H4 (cell line): ENCODE measurements at places on chromosomes 7 and 10. TPM values are rescaled to one million over a fixed set of nuclear protein-coding genes. Genes with fewer than 3 reads are reported as not detected.

GRCh38 chr10:71219918-71220688 is 7.7 kb downstream of the UNC5B start:
- no peak for DNase-seq

DNA sequence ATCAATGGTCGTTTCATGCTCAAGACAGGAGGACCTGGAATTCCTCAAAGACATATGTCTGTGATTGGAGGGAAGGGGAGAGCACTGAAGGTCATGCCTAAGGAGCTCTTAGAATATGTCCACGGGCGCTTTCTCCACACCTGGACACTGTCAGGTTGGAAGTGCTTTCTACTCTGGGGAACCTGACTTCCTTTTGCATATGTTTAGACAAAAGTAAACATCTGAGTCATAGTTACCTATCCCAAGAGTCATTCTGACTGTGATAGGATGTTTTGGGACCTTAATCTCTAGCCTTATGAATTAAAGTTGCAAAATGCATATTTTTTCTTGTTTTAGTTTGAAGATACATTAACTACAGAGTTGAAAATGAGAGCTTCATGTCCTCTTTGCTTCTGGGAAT is 251.7 kb downstream of the KLF6 start:
- DNase-seq, result no peak

DNA sequence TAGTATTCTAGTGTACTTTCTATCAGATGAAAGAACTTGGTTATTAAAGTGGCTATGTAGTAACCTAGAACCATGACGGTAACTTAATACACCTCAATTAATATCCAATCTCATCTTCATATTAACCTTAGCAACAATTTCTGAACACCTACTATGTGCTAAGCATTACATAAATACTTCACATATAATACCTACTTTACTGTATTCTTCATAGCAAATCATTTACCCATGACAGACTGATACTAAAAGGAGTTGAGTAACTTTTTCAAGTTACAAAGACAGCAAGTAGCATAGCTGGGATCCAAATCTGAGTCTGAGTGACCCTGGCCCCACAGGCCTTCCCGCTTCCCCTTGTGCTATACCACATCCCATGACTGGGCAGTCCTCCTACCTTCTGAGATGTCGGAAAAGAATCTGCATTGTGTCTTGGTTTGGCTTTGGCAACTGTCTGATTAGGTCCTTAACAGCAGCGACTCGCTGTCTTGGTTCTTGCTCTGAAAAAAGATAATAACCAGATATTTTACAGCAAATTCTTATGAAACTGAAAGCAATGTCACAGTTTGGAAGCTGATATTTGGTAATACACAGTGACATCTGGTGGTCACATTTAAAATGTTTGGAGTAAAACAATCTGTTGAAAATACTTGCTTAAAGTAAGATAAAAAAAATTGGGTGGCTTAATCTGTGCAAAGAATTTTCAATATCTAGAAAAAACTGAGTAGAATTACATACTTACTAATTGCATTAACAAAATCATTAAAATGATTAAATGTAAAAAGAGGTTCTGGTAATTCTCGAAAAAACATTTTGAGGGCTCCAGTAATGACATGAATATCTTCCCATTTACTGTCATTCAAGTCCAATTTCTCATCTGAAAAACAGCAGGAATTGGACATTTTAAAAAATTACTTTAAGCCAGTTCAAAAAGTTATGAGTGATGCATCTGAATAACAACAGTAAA is 120.1 kb downstream of the ARHGAP12 start:
- DNase-seq, result peak; percentile 32

- no peak for DNase-seq
Observed at GRCh38 chr10:80268938-80269588, 20.4 kb downstream of the MAT1A start.

GRCh38 chr7:41881331-41882130 is 178.6 kb upstream of the INHBA start:
- DNase-seq, result no peak

DNA sequence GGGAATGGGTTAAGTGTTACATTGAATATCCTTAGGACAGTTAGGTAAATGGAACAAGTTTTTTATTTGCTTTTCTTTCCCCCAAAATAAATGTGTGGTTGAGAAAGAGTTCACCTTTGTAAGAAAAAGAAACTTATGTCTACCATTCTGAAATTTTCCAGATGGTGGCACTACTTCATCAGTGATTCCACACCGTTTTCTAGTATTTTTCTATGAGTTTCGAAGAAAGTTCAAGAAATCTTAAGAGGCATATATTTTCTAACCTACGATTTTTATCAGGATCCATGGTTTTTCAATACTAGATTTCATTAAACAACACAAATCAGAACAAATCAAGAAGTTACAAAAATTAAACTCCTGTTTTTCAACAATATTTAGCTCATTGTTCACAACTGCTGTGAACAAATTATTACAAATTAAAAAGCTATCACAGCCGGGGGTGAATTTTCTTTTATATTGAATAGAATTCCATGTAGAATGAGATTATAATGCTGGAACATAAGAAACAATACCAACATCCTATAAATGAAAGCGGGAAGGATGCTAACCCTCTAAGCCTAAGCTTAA is 163.1 kb upstream of the NPVF start:
- DNase-seq, result peak; percentile 63

DNA sequence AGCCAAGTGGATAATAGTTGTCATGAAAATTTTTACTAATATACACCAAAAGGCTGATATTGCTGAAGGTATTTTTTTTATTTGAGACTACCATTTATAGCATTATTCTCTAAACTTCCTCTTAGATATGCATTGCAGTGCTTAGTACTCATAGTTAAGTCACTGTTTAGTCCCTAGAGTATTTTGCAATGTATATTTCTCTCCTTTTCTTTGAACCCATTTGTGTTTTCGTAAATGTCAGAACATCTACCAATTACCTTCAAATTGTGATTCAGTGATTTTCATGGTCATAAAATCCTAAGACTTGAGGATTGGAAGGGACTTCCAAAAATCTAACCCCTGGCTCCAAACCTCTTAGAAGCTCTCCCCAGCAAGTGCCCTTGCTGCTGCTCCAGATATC is 21.5 kb upstream of the CYP26C1 start:
- no peak for DNase-seq

DNA sequence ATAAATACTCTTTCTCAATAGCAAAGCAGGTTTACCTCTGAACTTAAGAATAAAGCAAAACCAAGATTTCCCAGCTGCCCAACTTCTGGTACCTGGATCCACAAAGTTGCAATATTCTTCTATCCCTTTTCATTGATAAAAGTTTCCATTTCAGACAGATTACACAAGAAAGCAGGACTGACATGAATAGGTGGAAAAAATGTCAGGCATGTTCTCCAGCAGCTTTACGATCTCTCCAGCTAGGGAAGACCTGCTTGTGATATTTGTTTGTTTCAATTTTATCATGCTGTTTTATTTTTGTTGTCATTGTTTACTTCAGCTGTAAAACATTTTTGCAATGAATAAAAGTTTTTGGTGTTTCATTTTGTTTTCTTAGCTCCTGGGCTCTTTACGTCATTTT is 9.0 kb downstream of the RGS10 start:
- DNase-seq, result no peak

DNA sequence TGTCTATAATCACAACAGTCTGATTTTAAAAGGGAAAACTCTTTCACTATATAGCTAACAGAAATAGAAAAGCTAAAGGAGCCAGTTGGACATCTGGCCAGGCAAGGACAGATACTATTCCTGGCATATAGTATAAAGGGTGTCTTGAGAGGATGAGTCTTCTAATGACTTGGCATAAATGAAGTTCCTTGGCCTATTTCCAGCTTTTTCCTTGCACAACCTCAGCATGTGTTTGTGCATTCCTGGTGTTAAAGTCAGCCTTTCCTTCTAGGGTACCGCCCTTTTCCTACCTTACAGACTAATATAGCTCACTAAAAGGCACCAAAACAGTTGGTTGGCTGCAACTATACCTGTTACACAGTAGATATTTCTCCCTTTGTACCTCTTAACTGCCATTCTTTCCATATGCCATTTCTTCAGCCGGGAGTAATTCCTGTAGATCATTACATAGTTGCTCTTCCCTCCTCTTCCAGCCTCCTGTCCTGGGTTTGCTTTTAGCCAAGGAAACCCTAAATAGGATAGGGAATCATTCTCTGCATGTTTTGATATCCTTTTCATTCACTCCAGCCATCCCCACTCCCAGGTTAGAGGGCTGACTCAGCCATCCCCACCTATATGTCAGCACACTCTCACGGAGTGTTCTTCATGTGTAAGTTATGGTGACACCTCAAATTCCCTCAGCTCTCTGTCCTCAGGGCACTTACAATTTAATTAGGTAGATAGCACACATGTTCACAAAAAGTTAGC is 102.1 kb upstream of the MDFIC start:
- peak; percentile 92 for DNase-seq

- no peak for DNase-seq
Observed at GRCh38 chr7:94012746-94013145, 8.6 kb upstream of the BET1 start.

DNA sequence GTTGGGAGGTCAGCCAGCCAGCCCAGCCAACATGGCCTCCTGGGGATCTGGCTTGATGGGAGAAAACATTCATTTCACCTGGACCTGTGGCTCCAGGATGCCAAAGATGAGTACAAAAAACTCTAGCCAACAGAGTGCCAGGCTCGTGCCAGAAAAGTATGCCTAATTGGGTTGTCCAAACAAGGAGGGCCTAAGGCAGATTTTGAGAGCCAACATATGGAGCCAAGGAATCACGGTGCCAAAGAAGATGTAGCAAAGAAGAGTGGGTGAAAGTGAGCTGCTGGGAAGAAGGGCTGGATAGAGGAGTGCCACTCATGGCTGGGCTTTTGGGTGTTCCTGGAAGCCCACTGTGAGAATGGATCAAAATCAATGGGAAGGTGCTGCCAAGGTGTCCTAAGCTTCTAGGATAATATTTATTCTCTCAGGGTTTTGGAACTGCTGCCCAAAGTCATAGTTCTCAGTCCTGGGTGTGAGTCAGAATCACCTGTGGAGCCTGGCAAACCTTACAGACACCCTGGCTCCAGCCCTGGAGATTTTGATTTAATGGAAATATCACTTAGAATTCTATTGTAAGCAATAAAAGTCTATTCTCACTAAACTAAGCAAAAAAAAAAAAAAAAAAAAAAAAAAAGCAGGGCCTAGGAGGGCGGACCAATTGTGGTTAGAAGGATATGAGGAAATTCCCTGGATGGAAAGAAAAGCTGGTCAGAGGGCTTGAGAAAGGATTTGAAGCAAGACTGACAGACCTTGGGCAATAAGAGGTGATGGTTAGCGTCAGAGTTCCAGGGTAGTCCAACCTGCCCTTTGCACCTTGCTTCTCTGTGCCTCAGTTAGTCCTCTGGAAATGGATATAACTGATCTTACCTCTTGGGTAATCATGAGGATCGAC is 182.2 kb upstream of the PRR15 start:
- DNase-seq, result no peak

- no peak for DNase-seq
Observed at GRCh38 chr7:108263425-108263824, 133.3 kb upstream of the LAMB4 start.

- DNase-seq, result no peak
Observed at GRCh38 chr7:117062300-117062699, 109.0 kb downstream of the ST7 start.

DNA sequence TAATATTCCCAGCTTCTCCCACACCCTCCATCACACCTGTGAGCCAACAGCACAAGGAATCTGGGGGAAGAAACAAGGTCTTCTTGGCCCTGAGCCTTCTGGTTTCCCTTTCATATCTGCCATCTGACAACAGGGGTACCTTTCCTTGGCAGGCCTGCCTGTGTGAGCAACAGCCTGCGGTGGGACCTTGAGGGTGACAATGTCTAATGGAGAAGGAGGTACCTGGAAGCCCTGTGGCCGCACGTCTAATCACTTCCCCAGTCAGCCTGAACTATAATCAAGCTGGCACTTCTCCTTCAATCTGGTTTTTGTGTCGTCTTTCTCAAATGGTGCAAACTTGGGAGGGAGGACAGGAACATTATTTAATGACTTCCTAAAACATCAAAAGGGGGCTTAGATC is 41.2 kb downstream of the NRCAM start:
- DNase-seq, result no peak

DNA sequence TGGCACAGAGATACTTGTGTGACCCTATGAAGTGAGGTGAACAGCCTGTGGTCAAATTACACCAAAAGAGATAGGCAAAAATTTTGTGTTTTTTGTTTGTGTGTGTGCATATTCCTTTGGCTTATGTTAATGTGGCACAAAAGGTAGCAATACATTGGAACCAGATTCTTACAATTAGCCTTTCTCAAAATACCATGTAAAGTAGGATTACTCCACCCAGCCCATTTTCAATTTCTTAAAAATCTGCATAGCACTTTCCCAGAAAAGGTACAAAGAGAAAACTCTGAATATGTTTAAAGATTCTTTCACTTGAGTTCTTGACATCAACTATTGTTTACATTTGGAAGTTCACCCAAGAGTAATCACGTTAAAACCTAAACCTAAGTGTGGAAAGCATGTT is 157.3 kb upstream of the YAE1 start:
- DNase-seq, result no peak

DNA sequence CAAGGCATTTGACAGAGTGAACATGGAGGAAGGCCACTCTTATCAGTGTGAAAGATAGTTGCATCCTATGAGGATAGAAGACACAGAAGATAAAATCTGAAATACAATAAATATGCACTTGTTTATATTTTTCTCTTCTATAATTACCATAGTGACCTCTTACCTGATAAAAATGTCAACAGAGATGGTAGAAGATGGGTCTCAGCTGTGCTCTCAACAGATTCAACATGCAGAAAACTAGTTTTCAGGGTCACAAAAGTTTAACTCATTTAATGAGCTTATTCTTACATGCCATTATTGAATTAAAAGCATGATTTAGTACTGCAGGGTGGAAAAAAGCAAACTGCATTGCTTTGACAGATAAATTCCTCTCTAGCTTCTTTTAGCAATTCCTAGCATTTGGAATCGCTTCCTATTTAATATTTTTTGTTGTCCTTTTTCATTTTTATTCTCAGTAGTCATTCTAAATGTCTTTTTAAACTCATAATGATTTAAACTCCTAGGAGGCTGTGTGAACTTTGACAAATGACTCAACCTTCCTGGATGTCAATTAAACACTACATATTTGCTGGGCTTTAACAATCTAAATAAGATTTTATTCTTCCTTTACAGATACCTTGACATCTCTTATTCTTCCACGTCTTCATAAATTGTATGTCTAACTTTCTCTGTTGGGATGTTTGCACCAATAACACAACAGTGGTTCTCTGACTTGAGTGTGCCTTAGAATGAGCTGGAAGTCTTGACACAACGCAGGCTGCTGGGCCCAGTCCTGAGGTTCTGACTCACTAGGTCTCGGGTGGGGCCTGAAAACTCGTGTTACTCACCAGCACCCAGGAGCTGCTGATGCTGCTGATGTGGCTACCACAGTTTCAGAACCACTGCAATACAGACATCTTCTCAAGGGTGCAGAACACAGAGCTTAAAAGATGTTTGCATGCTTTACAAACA is 565.5 kb upstream of the IGFBP3 start:
- DNase-seq, result peak; percentile 36

The PRKG1 gene
- total RNA-seq, result 2.4 and 3.4 TPM in 2 replicates

The NOLC1 gene
- 55.3 and 72.3 TPM in 2 replicates for total RNA-seq

The ACTL6B gene
- not detected in 2 replicates for total RNA-seq

The HMX2 gene
- 0.27 TPM in 1 of 2 replicates, not detected in the other for total RNA-seq

The TMEM196 gene
- not detected in 2 replicates for total RNA-seq

The C10orf71 gene
- not detected in 2 replicates for total RNA-seq

The ENKUR gene
- not detected in 2 replicates for total RNA-seq

The CCDC201 gene
- 0.08 and 0.10 TPM in 2 replicates for total RNA-seq
